ENCODE measurements at places on chromosomes 6 and 20.

- DNase-seq, result peak; percentile 75
These were observed 482 bp downstream of the DDR1 start for GRCh38 chr6:30884521-30885480.

- DNase-seq, result no peak
These were observed 17.2 kb upstream of the DOK5 start for GRCh38 chr20:54458219-54458618.

DNA sequence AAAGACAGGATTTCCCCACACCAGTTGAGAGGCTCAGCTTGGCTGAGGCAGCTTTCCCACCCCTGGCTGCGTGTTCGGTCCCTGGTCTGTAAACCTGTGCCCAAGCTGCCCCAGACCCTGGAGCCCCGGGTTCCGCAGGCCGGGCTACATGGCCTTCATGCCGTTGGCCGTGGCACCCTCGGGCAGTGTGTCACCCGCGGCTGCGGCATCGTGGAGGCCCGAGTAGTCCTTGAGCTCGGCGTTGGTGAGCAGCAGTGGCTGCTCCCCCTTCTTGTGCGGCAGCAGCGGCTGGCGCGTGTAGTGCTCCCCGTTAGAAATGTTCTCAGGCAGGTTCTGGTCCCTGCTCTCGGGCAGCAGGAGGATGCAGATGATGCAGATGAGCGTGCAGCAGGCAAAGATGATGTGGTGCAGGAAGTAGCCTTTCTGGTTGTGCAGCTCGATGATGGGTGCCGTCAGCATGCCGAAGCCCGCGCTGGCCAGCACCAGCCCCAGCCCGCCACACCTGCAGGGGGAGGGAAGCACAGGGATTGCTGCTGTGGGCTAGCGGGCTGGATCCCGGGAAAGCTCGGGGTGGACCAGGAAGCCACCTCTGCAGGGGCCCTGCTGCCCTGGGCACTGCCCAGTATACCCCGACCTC is 14.3 kb downstream of the PSMG4 start:
- DNase-seq, result no peak

DNA sequence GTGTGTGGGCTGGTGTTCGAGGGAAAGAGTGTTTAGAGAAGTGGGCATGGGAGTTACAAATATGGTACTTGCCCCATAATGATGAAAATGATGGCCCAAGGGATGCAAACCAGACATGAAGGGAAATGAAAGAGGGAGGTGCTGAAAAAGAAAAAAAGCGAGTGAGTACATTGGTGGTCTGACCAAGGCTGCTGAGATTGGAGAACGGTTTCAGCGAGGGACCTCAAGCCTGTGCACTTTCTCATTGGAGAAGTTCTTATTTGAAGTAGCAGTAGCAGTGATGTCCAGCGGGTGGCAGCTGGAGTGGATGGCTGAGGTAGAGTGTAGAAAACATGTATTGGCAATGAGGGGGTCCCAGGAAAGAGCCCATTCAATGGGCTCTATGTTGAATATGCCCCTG is 54.8 kb downstream of the TNFAIP3 start:
- DNase-seq, result no peak

- DNase-seq, result no peak
These were observed 51.5 kb upstream of the NXT1 start for GRCh38 chr20:23298926-23299672.

- DNase-seq, result no peak
These were observed 127.8 kb downstream of the SLC16A10 start for GRCh38 chr6:111215131-111215530.

DNA sequence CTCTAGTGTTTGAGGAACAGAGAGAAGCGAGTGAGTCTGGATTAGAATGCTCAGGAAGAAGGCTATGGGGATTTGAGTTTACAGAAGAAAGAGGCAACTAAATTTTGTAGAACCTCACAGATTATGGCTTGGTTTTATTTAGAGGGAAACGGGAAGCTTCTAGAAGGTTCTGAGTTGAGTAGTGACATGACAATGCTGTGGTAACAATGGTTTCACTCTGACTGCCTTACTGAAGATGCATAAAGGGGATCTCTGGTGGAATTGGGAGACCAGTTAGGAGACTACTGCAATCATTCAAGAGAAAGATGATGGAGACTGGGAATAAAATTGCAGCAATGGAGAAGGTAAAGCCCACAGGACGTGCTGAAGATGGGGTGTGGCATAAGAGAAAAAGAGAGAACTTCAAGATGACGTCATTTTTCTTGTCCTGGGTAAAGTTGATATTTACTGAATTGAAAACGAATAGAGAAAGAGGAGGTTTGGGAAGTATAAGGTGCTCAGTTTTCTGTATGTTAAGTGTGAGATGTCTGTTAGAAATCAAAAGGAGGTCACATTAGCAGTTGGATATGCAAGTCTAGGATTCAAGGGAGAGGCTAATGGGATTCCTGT is 710.1 kb upstream of the NRSN1 start:
- DNase-seq, result no peak

DNA sequence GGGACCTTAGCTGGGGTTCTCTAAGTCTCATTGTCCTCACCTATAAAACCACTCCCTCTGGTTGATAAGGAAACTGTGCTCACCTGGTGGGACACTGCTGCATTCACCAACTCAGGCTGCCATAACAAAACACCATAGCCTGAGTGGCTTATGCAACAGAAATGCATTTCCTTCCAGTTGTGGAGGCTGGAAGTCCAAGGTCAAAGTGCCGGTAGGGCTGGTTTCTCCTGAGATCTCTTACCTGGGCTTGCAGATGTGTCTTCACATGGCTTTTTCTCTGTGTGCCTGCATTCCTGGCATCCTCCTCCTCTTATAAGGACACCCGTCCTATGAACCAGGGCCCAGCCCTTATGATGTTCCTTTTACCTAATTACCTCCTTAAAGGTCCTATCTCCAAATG is 60.0 kb upstream of the SLC32A1 start:
- DNase-seq, result no peak
